ENCODE measurements at places on chromosomes 6 and 20.

DNA sequence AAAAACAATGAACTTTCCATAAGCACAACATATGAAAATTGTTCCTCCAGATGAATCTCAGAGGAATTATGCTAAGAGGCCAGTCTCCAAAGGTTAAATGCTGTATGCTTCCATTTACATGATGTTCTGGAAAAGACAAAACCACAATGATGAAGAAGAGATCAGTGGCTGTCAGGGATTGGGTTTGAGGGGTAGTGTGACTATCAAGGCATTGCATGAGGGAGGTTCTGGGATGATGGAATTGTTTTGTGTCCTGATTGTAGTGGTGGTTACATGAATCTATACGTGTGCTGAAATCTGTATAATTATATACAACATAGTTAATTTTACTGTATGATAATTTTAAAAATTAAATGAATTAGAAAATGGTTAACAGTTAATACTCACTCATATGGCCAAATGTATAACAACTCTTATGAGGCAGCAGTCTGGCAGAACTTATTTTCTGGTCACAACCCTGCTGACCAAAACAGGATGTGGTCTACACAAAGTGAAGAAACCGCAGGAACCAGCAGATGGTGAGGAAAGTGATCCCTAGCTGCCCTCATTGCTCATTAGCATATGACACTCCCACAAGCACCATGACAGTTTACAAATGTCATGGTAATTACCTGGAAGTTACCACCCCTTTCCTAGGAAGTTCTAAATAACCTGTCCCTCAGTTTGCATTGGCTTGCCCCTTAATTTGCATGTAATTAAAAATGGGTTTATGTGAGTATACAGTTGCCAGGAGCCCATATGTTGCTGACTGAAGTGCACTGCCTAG is 31.9 kb downstream of the NSFL1C start:
- no peak for DNase-seq

DNA sequence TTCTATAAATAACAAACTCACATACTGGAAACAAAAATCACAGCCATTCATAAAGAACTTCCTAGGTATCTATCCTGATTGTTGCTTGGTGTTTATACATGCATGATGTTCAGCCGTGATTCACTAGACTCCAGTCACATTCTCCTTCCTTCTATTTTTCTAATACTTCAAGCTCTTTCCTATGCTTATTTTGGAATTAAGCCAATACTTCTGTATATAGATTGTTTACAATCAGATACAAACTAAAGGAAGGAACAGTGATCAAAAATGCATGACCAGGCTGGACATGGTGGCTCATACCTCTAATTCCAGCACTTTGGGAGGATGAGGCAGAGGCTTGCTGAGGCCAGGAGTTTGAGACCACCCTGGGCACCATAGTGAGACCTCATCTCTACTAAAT is 377.5 kb upstream of the IRAK1BP1 start:
- no peak for DNase-seq

DNA sequence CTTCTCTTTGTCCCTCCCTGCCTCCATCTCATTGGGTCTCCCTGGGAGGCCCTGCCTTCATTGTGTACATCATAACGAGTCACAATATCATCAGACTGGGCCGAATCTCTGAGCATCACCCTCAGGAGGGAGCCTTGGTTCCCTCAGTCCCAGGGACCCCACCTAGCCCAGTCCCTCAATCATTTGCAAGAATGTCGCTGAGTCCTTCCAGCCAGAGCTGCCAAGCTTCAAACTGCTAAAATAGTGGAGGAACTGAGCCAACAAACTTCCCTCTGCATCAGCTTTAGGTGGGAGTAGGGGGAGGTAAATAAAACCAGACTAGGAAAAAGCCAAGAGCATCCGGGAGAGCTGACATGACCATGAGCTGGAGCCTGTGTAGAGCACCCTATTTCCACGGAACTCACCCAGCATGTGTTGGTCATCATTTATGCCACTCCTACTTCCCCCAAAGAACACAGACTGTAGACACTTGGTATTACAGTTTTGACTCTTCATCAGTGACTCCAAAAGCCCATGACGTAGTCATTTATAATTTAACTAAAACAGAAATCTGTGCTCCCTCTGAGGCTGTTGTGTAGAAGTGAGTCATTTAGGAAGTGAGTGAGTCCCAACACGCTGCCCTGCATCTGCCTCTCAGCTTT is 28.8 kb upstream of the IL17A start:
- peak; percentile 8 for DNase-seq

GRCh38 chr6:167846997-167847606 is 20.4 kb downstream of the AFDN start:
- no peak for DNase-seq

GRCh38 chr6:55046869-55047422 is 127.4 kb upstream of the HCRTR2 start:
- DNase-seq, result no peak

- no peak for DNase-seq
These were observed 130.8 kb upstream of the TNFAIP3 start for GRCh38 chr6:137736048-137736818.

GRCh38 chr6:100281471-100281901 is 183.2 kb downstream of the SIM1 start:
- no peak for DNase-seq

GRCh38 chr6:39791311-39791710 is 865 bp upstream of the DAAM2 start:
- DNase-seq, result no peak

GRCh38 chr6:97630604-97631003 is 347.6 kb upstream of the MMS22L start:
- DNase-seq, result no peak

GRCh38 chr6:67287566-67287965 is 1347.5 kb upstream of the ADGRB3 start:
- DNase-seq, result no peak

GRCh38 chr6:150569161-150569560 is 30.5 kb upstream of the PLEKHG1 start:
- DNase-seq, result no peak

DNA sequence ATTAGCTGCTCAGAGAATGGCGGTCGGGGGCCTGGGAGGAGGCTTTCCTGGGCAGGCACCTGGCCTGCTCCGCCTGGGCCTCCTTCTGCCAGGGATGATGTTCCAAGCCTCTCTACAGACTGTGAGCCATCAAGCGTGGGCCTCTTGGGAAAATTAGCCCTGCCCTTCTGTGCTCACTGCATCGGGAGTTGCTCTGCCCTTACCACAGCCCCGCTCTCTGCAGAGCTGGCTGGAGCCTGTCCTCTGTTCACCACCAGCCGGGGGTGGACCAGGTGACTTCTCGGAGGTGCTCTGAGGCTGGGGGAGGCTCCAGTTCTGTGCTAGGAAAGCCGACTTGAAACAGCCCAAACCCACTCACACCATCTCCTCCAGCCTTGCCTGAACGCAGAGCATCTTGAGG is 24.2 kb downstream of the MDGA1 start:
- DNase-seq, result no peak

DNA sequence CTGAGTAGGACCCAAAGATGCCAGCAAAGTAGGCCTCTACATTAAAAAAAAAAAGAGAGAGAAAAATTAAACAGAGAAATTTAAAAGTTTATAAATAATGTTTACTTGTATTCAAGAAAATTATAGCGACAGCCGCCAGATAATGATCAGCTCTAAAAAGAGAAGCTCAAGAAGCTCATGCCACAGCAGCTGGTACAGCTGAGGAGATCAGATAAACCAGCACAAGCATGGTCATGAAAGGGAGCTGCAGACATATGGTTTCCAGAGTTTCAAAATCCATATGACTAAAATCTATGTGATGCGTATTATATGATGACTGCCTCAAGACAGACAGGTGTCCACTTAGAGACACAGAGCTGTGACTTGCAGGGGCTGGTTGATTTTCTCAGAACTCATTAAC is 13.6 kb upstream of the HLA-C start:
- DNase-seq, result no peak

- no peak for DNase-seq
These were observed 29.7 kb downstream of the MC3R start for GRCh38 chr20:56278196-56278595.

DNA sequence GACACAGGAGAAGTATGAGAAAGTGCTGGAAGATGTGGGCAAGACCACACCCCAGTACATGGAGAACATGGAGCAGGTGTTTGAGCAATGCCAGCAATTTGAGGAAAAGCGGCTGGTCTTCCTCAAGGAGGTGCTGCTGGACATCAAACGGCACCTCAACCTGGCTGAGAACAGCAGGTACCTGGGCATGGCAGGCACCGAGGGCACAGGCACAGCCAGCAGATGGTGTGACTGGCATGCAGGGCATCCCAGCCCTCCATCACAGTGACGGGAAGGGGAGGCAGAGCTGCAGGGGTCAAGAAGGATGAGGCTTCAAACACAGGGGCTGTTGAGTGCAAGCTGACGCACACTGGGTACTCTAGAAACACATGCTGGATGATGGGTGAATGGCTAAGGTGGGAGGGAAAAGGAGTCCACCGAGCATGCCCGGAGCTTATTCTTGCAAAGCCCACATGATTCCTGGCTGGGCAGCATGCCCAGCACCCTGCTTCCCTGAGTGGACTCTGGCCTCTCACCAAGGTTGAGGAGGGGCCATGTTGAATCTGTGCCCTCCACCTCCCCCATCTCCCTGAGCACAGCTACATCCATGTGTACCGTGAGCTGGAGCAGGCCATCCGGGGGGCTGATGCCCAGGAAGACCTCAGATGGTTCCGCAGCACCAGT is 26.3 kb downstream of the SPDEF start:
- no peak for DNase-seq

- no peak for DNase-seq
These were observed 110.9 kb downstream of the RPP40 start for GRCh38 chr6:4892785-4893485.

- DNase-seq, result no peak
These were observed 73.6 kb downstream of the LCA5 start for GRCh38 chr6:79463621-79464050.

DNA sequence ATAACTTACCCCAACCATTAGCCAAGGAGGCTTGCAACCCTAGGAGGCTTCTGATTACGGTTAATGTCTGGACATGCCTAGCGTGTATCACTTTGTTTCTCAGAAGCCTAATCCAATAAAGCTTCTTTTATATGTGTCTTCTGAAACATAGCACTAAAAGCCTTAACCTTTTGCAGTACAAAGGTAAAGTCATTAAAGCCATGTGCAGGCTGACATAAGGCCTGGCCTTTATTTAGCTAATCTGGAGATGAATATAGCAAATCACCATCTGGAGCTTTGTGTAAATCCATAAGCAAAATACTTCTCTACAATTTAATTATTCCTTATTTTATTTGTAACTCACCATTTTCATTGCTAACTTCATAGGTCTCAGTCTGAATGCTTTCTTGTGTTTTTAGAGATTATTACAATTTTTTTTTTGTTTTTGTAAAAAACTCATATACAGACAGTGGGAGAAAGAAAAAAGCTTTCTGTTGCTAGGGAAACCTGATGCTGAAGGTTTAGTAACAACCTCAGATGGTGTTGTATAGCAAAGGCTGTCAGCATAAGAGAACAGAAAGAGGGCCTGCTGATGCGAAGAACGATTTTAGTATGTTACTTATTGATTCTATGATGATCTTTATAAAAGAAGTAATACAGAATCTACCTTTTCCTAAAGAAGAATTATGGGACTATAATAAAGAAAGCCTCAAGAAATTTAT is at the start of gene EYS:
Gene EYS, minus strand, starts transcription at position 101 of the 701 bp plus-strand sequence. CDS start 211,816 bp downstream, outside the sequence.
- DNase-seq, result no peak

- no peak for DNase-seq
These were observed 48.1 kb downstream of the NOL4L start for GRCh38 chr20:32536851-32537656.

DNA sequence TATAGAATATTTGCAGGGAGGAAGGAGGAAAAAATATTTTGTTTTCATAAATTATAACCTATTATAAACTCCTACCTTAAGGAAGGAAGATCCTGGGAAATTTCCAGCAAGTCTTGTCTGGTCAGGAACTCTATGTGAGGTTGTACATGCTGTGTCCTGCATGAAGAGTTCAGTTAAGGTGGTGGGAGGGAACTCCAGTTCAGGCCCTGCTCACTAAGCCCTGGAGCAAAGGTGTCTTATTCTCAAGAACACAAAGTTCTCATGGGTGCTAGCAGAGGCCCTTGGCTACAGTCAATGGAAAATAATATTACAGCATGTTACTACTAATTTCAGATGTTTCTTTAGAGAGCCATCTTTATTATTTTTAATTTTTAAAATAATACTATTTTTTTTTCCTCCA is 3.8 kb upstream of the OGFRL1 start:
- no peak for DNase-seq

DNA sequence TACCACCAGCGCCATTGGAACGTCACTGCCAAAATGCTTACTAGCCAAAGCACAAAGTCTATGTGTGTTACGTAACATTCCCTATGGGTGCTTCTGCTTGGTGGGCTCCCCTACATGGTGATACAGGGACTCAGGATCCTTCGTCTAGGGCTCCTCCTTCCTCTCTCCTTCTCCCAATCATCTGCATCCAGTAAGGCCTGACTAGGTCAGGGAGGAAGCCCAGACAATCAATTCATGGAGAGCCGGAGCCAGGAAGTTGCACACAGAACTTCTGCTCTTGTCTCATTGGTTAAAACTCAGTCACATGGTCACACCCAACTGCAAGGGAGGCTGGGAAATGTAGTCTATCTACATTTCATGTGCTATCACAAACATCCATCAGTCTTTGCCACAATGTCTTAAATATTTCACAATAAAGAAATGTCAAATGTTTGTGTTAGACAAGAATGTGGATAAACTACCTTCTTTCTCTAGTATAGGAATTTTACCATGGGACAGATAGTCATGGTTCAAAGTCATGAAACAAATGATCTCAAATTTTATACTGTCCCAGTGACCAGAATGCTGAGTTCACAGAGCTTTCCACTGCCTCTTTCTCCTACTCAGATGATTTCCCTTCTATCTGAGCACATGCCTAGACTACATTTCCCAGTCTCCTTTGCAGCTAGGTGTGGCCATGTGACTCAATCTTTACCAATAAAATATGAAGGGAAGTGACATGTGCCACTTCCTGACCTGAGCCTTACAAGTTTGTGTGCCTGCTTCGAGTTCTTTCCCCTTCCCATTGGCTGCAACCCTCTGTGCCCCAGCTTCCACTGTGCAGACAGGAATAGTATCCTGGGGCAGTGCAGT is 9.3 kb upstream of the KCNK15 start:
- no peak for DNase-seq

DNA sequence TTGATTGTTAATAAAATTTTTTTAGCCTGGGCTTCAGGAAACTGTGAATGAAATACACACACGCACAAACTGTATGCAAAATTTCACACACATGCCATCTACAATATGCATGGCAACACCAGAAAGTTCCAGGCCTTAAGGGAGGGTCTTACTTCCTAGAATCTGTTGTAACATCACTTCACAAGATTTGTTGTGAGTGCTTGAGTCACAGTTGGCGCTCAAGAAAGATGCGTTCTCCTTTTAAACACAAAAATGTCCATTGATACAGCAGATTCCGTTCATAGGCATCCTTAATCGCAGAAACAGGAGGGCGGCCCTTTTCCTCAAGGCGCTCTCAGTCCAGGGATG is 485 bp upstream of the RTF2 start:
- DNase-seq, result no peak
